GM19239 (cell line): ENCODE measurements at places on chromosomes 2 and 18.

- no peak for DNase-seq
Observed at GRCh38 chr2:37782721-37783371, 111.4 kb upstream of the CDC42EP3 start.

GRCh38 chr2:126645211-126645618 lies 10.7 kb upstream of the GYPC start:
- DNase-seq, result no peak

DNA sequence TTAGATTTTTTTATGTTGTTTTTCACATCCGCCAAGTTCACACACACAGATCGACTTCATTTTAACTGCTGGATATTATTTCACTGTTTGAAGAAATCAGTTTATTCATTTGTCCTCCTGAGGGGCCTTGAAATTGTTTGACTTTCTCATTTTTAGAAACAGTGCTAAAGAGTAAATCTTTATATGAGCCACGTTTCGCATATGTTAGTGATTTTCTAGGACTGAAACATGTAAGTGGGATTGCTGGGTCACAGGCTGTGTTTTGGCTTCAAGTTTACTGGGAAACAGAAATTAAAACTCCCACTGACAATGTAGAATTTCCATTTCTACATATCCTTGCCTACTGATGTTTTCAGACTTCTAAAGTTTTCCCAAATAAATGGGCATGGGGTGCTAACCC lies 363.8 kb downstream of the NCKAP5 start:
- no peak for DNase-seq

- no peak for DNase-seq
Observed at GRCh38 chr2:240790370-240791220, 29.4 kb downstream of the KIF1A start.

- no peak for DNase-seq
Observed at GRCh38 chr18:13587937-13588336, 138.4 kb downstream of the FAM210A start.

GRCh38 chr2:3242747-3243369 lies 134.8 kb downstream of the EIPR1 start:
- DNase-seq, result no peak

GRCh38 chr2:151409601-151410484 lies at the start of gene RIF1:
RIF1 (plus strand) TSS chr2:151409902; CDS start chr2:151410424, 522 bp downstream.
- peak; percentile 75 for DNase-seq

DNA sequence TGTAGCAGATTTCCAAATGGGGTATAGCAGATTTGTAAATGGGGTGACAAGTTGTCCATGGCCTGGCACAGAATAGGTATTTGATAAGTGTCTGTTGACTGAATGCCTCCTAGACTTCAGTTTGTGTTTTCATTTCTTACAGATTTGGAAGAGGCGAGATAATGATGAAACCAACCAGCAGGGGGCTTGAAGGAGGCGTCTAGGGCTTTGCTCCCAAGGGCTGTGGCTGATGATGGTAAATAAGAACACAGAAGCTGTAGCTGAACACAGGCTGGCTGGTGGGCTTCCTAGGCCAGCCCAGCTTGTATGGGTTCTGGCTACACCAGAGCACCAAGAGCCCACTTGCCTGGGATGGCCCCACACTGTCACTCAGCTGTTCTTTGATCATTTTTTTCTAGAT lies 19.4 kb downstream of the SFTPB start:
- no peak for DNase-seq

DNA sequence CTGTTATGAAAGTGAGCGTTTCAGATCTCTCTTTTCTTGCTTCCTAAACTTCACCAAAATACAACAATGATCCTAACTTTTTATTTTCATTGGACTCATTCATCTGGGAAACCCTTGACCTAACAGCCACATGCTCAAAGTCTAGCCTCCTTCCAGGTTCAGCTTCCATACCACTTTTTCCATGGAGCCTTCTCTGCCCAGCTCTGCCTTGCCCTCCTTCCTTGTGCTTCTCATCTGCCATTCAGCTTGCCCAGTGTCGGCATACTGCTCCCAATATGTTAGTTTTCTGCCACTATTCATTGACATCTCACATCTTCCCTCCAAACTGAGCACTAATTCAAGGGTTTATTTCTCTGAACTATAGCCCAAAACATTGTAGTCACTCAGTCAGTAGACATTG lies 214.7 kb downstream of the RAD51AP2 start:
- DNase-seq, result no peak

DNA sequence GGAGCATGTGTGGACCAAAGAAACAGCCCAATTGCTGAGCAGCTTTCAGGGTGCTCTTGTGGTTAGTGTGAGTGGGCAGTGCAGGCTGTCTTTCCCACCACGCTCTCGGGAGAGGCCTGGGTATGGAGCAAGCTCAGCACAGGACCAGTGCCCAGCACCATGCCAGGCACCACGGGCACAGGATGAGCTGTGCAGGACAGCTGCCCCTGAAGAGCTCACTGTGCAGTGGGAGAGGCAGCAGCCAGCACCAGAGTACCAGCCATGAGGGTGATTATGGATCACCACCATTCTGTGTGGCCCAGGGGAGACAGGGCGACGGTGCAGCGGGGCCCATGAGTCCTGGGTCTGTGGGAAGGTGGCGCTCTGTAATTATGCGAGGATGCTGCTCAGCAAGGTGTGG lies 29.7 kb upstream of the FAHD2A start:
- no peak for DNase-seq

GRCh38 chr2:20569464-20570223 lies 81.3 kb downstream of the HS1BP3 start:
- DNase-seq, result no peak

- peak; percentile 55 for DNase-seq
Observed at GRCh38 chr2:232292395-232293154, 86.0 kb upstream of the ALPP start.

DNA sequence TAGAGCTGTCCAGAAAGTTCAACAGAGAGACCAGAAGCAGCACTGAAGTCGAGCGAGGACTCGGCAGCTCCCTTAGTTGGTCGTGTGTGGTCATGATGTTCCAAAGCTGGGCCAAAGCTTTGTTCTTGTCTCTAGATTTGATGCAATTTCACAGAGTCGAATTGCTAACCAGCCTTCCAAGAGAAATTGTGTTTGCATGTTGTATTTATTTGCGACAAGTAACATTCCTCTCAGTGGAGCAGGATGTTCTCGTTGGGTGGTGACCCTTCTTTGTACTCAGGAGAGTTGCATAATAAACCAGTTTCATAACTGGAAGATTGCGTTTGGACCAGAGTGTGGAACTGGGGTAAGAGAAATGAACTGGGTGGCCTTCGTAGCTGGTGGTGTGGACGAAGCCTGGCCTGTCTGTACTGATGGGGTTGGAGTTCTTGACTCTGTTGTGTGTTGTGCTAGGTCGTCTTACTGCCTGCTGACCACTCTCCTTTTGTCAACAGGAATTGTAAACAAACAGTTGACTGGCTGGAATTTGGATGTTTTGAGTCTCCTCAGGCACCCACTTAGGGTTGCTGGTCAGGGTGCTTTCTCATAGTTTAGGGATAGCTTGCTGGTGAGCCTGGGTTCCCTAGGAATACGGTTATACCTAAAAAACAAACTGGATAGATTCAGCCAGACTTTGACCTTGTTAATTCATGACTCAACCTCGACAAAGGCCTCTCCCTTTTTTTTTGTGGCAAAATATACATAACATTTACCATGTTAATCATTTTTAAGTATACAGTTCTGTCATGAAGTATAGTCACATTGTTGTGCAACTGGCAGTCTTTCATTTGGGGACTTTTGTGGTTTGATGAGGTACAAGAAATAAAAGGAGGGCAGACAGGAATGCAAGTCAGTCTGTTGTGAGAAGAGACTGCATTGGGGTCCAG lies 28.9 kb upstream of the TOGARAM2 start:
- DNase-seq, result no peak

DNA sequence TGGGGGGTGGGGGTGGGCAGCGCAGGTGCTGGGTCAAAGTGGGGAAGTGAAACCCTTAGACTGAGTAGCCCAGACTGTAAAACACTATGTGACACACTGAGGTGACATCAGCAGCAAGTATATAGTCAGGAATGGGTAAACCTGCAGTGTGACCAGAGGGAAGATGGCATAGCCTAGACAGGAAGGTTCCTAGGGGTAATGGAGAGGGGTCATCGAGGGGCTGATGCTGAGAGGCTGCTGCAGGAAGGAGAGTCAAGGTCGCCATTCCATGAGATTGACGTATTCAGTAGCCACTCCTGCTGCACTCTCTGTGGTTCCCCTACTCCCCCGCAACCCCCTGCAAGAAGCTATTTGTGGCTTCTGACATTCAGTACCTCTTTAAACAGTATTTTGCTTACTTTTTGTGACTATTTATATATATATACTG lies 111.7 kb downstream of the CHST9 start:
- peak; percentile 3 for DNase-seq

DNA sequence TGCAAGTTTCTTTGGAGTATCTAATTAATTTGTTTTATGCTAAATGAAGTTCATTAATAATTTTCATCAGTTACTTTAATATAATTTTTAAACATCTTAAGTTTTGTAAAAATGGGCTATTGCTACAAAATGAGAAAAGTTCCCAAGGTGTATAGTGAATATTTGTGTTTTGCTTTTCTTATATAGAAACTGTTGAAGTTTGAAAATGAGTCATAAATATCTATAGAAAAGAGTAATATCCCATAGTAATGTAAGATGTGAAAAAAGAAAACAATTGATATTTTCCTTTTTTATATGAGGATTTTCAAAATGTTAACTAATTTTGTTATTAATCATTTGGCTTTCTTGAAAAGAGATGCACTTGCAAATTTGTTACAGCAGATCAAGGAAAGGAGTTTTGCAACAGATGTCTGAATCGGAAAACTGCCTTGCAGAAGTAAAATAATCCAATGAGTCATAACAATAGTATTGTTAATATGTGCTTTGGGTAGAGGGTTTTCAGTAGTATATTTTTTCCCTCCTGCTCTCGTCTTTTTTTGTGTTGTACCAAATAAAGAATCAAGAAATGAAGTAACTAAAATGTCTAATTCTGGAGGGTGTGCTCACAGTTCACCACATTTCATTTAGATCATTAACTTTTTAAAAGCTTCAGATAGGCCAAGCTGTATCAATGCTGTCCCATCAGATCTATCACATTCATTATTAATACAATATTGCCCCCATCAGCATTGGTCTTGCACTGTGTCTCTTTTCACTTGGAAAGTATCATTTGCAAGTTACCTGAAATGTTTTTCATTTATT lies 15.5 kb downstream of the DUSP19 start:
- DNase-seq, result no peak

DNA sequence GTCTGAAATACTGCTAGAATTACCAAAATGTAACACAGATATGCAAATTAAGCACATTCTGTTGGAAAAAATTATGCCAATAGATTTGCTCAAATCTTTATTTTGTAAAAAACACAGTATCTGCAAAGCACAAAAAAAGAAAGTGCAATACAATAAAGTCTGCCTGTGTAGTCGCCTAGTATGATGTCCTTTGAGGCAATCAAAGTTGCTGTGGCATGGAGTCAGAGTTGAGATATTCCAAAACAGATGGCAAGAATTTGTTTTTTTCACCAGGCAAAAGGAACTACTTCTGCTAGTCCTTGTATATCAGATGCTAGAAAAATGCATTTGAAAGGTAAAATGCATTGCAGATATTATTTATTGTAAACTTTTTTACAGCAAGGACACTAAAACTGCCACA lies 531.3 kb upstream of the TMEFF2 start:
- DNase-seq, result no peak
